ENCODE measurements at places on chromosomes 1 and 21. TPM values are rescaled to one million over a fixed set of nuclear protein-coding genes. Genes with fewer than 3 reads are reported as not detected.

CFHR4 gene
- polyA plus RNA-seq: 0.09 TPM

FCRL5 gene
- polyA plus RNA-seq: 0.13 TPM

RNU1-3 gene
- polyA plus RNA-seq: 1.5 TPM

DNA sequence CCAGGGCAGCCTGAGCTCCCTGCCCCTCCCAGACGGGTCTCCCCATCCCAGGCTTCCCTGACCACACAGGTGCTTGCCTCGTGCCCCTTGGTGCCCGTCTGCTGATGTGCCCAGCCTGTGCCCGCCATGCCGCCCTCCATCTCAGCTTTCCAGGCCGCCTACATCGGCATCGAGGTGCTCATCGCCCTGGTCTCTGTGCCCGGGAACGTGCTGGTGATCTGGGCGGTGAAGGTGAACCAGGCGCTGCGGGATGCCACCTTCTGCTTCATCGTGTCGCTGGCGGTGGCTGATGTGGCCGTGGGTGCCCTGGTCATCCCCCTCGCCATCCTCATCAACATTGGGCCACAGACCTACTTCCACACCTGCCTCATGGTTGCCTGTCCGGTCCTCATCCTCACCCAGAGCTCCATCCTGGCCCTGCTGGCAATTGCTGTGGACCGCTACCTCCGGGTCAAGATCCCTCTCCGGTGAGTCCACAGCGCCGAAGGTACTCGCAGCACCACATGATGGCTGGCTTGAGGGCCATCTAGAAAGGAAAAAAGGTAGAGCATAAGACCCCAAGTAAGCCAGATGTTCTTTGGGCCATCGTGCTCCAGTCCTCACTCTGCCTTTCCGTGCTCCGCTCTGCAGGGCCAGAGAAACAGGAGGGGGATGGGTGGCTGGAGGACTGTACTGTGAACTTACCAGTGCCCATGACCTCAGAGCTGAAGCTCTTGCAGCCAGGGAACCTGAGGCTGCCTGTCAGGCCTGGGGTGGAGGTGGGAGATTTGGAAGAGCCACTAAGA lies 1.4 kb downstream of the ADORA1 start:
- no peak for DNase-seq

GRCh38 chr1:54244655-54245054 lies 44.7 kb downstream of the MRPL37 start:
- DNase-seq: no peak

DNA sequence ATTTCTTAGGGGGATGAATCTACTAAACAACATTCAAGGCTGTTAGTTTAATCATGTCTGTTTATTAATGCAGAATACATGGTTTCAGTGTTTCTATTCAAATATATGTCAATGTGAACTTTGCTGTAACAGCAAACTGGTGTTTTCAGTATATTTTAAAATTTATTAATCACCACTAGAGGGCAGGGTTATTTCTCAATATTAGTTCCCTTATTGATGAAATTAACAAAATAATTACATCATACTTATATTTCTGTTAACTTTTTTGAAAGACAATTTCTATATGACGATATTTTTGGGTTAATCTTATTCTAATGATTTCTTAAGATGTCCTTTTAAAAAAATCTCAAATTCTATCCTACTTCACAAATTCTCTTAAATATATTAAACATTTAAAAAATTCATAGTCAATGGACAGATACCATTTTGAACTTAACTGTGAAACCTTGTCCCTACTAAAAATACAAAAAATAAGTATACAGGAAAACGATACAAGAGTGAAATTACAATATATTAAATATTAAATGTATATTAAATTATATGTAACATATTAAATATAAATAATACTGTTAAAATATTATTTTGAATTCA lies 1034.1 kb upstream of the PRMT6 start:
- peak; percentile 3 for DNase-seq

GRCh38 chr1:31760471-31761470 lies 3.4 kb downstream of the ADGRB2 start:
- DNase-seq: no peak

DNA sequence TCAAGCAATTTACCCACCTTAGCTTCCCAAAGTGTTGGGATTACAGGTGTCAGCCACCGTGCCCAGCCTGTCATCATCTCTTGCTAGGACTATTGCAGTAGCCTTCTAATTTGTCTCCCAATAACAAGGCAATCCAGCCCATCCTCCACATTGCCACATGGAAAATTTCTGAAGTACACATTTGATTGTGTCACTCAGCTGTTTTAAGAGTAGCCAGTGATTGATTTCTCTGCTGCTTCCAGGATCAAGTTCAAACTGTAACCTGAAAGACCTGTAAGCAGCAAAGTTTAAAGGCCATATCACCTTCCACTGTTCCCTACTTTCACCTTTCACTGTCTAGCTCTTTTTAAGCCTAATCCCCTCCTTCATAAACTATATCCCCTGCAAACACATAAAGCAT lies 7.8 kb upstream of the ELK4 start:
- no peak for DNase-seq

All from left lung (tissue), 14 donors.